ENCODE measurements at places on chromosomes 2 and 18.

DNA sequence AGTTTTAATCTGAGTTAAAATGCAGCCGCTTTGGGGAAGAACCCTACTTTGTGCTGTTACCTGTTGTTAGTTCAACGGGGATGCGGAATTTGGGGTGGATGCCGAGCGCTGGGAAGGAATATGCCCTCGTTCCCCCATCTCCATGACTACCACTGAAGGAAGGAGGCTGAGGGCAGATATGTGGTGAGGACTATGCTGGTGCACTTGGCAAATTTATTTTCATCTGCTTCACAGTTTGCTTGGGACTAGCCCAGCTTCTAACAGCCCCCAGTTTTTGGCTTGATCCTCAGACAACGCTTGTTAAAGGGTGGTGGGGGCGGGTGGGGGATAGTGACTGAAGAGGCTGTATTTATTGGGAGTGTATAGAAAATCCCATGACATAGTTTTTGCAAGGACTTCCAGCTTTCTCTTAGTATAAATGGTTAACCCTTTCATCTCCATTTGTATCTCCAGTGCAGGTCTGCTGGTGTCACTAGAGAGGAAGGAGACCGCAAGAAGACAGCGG is 100.8 kb downstream of the COLEC12 start:
- DNase-seq, result no peak

DNA sequence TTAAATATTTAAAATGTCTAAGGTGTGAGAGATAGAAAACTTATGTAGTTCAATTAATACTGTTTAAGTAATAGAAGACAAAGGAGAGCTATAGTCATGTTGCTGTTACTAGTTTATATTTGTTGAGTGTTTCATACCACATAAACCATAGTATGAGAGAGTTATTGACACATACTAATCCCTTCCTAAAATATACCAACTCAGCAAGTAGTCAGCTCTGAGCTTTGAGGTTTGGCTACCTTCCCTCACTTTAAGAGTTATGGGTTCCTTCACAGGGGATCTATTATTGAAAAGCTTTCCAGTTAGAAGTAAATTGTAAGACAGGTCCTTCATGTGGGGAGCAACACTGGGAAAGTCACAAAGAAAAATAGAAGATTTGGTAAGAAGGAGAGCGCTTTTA is 701.6 kb upstream of the ZEB2 start:
- DNase-seq, result no peak

GRCh38 chr18:44788334-44788733 is 107.6 kb downstream of the SETBP1 start:
- DNase-seq, result no peak

- no peak for DNase-seq
Observed at GRCh38 chr18:22223254-22223964, 54.0 kb downstream of the GATA6 start.

DNA sequence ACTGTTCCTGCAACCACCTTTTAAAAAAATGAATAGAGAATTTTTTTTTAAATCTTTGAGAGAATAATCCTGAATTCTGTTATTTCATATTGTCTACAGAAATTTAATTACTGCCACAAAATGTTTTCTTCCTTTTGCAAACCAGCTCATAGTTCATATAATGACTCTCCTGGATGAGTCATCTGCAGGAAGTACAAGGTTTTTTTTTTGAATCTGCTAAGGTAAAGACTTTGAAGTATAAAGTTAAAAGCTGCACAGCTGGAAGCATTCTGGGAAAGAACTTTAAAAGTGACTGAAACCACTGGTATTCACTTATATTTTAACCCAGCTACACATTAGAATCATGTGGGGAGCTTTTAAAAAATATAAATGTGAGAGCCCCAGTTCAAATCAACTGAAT is 25.4 kb downstream of the SESTD1 start:
- DNase-seq, result peak; percentile 39
